Midbrain (tissue), 1 donor: ENCODE measurements at places on chromosomes 11 and 22.

- DNase-seq, result peak; percentile 54
These were observed 255 bp upstream of the SYNGR1 start for GRCh38 chr22:39349506-39349966.

GRCh38 chr11:123298488-123299447 is 103.7 kb upstream of the CLMP start:
- no peak for DNase-seq

GRCh38 chr22:45163099-45163450 is 650 bp upstream of the NUP50 start:
- no peak for DNase-seq

GRCh38 chr22:37224757-37225420 is 12.6 kb upstream of the SSTR3 start:
- no peak for DNase-seq

- DNase-seq, result no peak
These were observed 81.4 kb upstream of the CD82 start for GRCh38 chr11:44483919-44484610.

GRCh38 chr11:110921742-110922521 is 209.7 kb upstream of the ARHGAP20 start:
- no peak for DNase-seq

DNA sequence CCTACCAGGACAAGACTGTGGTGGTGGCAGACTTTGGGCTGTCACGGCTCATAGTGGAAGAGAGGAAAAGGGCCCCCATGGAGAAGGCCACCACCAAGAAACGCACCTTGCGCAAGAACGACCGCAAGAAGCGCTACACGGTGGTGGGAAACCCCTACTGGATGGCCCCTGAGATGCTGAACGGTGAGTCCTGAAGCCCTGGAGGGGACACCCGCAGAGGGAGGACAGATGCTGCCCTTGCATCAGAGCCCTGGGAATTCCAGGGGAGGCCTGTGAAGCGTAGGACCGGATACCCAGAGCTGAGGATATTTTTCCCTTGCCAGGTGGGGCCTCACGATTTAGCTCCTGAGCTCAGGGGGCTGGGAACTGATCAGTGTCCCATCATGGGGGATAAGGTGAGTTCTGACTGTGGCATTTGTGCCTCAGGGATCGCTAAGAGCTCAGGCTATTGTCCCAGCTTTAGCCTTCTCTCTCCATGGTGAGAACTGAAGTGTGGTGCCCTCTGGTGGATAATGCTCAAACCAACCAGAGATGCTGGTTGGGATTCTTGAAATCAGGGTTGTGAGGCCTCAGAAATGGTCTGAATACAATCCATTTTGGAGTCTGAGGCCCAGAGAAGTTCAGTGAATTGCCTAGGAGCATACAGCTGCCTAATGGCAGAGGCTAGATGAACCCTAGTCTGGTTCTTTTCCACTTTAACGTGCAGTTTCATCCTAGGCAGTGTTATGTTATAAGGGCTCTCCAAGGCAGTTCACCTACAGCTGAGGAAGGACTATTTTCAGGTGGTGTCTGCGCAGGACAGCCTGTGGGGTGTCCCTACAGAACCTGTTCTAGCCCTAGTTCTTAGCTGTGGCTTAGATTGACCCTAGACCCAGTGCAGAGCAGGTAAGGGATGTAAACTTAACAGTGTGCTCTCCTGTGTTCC is 19.5 kb downstream of the PIK3IP1 start:
- peak; percentile 70 for DNase-seq
